ENCODE measurements at places on chromosomes 1 and 21.
A peak's percentile ranks its signal among the peaks of the same experiment; 100 is the strongest.

DNA sequence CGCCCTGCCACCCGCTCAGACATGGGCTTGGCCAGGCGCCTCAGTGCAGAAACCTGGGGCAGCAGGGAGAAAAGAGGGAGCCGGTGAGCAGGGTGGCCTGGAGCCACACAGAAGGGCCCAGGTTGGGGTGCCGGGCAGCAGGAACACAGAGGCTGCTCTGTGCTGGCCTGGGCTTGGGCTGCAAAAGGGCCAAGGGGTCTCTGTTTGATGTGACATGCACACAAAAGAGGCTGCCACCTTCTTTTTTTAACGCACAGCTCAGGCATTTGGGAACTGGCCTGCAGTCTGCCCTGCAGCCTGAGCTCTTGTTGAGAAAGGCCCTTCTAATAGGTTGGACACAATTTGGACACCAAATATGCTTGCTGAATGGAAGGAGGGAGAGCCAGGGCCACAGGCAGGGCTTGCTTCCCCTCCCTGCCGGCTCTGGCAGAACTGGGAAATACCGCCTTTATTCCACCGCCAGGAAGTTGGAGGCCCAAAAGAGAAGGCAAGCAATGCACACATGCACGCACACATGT lies 32.4 kb downstream of the KIF21B start:
- no peak for DNase-seq

GRCh38 chr1:198967566-198967965 lies 328.7 kb downstream of the PTPRC start:
- DNase-seq = no peak

DNA sequence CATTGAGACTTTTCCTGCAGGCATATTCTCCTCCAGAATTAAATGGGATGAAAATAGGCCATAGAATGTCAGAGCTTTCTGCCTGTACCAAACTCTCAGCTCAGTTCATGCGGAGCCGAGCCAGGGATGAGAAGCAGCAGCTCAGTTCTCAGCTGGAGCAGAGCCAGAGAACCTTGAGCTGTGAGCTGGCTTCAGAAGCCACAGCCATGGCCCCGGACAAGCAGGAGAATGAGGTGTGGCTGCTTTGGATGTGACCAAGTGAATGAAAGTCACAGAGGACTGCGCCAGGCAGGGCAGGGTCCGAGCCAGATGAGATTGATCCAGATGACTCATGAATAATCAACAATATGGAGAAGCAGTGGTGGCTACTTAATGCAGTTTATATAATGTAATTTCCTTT lies 633.8 kb downstream of the NCAM2 start:
- DNase-seq = no peak

- DNase-seq = no peak
Observed at GRCh38 chr1:206970446-206970845, at the start of gene FCAMR. FCAMR (minus strand) TSS chr1:206970460; CDS start chr1:206970125, 335 bp downstream.

GRCh38 chr1:2632051-2632430 lies 775 bp downstream of the MMEL1 start:
- DNase-seq = no peak

DNA sequence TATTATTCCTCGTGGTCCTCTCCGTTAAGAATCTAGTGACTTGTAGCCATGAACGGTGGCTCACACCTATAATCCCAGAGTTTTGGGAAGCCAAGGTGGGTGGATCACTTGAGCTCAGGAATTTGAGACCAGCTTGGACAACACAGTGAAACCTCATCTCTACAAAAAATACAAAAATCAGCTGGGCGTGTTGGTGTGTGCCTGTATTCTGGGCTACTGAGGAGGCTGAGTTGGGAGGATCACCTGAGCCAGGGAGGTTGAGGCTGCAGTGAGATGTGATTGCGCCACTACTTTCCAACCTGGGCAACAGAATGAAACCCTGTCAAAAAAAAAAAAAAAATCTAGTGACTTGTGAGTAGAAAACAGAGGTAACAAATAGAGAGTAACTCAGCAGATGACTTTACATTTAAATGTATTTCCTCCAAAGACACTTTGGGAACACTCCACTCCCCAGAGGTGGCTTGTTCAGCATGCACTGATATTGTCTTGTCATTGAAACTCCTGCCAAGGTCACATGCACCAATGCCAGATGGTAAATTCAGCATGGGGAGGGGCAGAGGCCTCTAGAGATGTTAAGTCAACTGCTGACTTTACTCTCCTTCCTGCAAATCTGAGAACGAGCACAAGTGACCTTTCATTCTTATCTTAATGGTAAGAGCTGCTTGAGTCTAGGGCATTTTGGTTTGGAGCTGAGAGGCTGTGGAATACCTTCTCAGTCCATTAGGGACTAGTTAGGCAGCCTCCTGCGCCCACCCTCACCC lies 24.9 kb downstream of the CCDC185 start:
- no peak for DNase-seq

GRCh38 chr1:156191292-156191964 lies 2.5 kb upstream of the SLC25A44 start:
- DNase-seq = no peak

- no peak for DNase-seq
Observed at GRCh38 chr1:228781161-228781808, 46.0 kb downstream of the RHOU start.

DNA sequence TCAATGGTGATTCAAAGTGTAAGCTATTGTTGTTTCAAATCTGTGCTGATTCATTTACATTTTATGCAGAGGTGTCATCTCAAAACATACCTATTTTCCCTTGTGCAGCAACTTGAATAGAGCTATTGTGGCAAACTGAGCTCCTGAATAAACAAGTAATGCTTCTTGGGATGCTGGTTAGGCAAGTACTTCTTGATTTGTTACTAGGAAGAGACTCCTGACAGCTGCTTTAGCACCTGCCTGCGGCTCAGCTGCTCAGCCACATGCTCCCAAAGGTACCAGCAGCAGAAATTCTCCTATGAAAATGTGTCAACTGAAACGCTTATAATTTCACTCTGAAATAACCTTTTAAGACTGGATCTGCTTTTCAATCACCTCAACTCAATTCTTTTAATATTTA lies 352.3 kb downstream of the RYR2 start:
- no peak for DNase-seq

GRCh38 chr1:222711319-222712252 lies 705 bp downstream of the AIDA start:
- DNase-seq = peak; percentile 13

GRCh38 chr21:31119199-31119598 lies 80.9 kb upstream of the KRTAP19-8 start:
- DNase-seq = no peak
